ENCODE measurements at places on chromosomes 2 and 18.

- DNase-seq: no peak
Measured at GRCh38 chr2:70766357-70767078, 1.5 kb downstream of the ADD2 start.

- no peak for DNase-seq
Measured at GRCh38 chr2:201775326-201775725, 5.4 kb downstream of the ALS2 start.

DNA sequence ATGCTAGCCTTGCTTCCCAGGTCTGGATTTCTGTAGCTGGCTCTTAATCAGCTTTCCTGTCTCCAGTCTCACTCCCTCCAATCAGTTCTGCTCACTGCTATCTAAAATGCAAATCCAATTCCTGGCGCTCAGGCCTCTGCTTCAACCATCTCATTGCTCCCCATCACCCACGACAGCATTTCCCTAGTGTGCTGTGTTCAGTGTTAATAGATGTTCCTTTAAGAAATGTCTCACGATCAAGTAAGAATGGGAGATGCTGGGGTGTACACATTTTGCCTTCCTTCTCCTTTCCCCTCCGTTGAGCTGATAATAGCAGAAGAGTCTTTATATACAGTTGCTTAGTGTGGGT, 1.6 kb upstream of the PUM2 start:
- peak; percentile 20 for DNase-seq

- DNase-seq: peak; percentile 65
Measured at GRCh38 chr18:24189007-24189528, 50.2 kb downstream of the CABYR start.

GRCh38 chr2:68907920-68908253, 36.7 kb upstream of the BMP10 start:
- DNase-seq: no peak

GRCh38 chr18:76443519-76444445, 51.3 kb downstream of the ZNF516 start:
- DNase-seq: no peak

- peak; percentile 64 for DNase-seq
Measured at GRCh38 chr2:148653437-148653836, 8.9 kb downstream of the EPC2 start.

- peak; percentile 85 for DNase-seq
Measured at GRCh38 chr2:16656784-16657391, 8.7 kb downstream of the CYRIA start.

GRCh38 chr2:33482518-33482917, 6.1 kb downstream of the RASGRP3 start:
- peak; percentile 36 for DNase-seq

DNA sequence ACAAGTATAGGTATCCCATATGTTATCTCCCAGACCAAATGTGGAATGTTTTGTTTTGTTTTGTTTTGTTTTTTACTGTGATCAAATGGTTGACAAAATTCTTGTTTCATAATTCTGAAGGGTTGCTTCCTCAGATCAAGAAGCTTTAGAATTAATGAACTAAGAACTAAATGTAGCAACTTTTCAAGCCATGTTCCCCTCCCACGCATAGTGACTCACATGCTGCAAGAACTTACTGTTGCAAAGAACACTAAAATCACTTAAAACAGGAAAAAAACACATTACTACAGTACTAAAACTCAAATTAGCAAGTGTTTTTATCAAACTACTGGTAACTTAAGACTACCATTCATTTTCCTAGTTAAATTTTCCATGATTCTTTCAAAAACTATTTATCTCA, 30.6 kb downstream of the HNRNPLL start:
- DNase-seq: no peak

DNA sequence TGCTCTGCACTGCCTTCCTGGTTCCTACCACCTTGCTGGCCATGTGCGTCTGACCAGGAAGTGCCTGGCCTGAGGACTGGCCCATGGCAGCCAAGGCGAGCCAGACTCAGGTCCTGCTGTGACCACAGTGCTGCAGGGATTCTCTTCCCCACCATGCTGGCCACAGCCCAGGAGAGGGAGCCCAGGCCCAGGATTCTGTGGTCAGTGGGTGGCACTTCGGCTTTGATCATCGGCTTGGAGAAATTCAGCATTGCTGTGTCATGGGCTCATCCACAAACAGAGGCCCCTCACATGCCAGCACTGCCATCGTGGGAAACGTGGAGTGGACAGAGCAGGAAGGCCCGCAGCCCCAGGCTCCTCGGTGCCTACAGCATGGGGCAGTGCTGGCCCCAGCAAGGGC, 211.6 kb downstream of the SEPTIN10 start:
- no peak for DNase-seq

- DNase-seq: no peak
Measured at GRCh38 chr2:236171181-236171679, 3.0 kb upstream of the GBX2 start.

- DNase-seq: no peak
Measured at GRCh38 chr18:38575023-38575422, 1009.4 kb upstream of the CELF4 start.

- peak; percentile 14 for DNase-seq
Measured at GRCh38 chr2:148582679-148583511, 61.7 kb upstream of the EPC2 start.

DNA sequence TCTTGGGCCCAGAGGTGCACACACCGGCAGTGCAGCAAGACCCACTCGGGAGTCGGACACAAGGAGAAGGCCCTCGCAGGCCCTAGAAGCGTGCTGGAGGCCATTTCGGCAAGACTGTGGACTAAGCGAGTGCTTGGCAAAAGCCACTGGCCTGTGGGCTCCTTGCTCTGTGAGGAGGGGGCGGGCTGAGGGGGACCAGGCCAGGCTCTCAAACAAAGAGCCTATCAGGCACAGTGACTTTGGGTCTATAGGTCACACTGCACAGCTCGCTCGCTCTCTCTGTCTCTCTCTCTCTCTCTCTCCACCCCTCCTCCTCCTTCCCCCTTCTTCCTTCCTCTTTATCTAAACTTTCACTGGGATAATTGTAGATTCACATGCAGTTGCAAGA, 23.6 kb upstream of the ZCCHC2 start:
- DNase-seq: no peak

GRCh38 chr2:51789918-51790317, 758.0 kb upstream of the NRXN1 start:
- DNase-seq: no peak

- DNase-seq: peak; percentile 66
Measured at GRCh38 chr2:222427646-222428301, 3.4 kb downstream of the SGPP2 start.

- no peak for DNase-seq
Measured at GRCh38 chr2:142014536-142014935, 116.3 kb downstream of the LRP1B start.

GRCh38 chr2:42147641-42148274, 21.4 kb upstream of the EML4 start:
- no peak for DNase-seq

DNA sequence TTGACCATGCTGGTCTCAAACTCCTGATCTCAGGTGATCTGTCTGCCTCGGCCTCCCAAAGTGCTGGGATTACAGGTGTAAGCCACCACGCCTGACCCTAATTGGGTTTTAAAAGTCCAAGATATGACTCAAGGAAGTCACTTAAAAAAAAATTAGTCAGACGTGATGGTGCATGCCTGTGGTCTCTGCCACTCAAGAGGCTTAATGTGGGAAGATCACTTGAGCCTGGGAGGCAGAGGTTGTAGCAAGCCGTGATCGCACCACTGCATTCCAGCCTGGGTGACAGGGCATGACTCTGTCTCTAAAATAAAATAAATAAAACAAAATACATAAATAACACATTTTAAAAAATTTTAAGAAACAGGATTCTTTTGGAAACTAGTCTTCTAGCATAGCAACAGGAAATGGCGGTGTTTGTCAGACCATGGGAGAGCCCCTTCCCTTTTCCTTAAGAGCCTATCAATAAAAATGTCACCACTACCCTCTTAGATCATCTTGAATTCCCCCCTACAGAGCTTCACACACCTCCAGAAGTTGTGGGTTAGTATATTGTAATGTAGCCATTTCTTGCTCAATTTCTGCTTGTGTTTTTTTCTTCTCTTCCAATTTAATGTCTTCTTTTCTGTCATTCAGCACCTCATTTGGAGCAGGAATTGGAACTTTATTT, 20.1 kb downstream of the SFT2D3 start:
- DNase-seq: no peak

GRCh38 chr2:38421274-38422056, 44.4 kb upstream of the ATL2 start:
- no peak for DNase-seq

- DNase-seq: no peak
Measured at GRCh38 chr18:8780227-8780626, 74.9 kb downstream of the MTCL1 start.

GRCh38 chr2:64731746-64732145, 78.0 kb upstream of the SERTAD2 start:
- no peak for DNase-seq

DNA sequence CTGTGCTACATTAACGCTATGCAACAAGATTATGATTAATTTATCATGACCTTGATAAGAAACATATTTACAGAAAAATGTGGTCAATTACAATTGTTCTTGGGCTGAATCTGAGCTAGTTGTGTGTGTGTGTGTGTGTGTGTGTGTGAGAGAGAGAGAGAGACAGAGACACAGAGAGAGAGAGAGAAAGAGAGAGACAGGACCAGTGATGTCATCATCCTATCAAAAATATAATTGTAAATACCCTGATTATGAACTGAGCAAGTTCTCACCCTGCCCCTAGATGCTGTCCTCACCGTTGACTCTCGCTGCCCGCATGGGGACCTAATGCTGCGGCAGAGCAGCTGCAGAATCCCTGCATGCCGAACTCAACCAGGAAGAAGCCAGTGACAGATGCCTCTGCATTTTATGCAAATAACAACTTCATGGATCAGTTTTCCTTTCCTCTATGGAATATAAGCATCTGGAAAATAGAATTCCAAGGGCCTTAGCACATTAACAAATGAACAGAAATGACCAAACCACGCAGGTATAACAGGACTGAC, 512.5 kb downstream of the PLCL1 start:
- DNase-seq: no peak
